Activated CD4-positive, CD25-positive, alpha-beta regulatory T cell (primary cell): ENCODE measurements at places on chromosomes 3 and 15.

- no peak for DNase-seq
Observed at GRCh38 chr3:177904621-177905020, 631.6 kb upstream of the KCNMB2 start.

DNA sequence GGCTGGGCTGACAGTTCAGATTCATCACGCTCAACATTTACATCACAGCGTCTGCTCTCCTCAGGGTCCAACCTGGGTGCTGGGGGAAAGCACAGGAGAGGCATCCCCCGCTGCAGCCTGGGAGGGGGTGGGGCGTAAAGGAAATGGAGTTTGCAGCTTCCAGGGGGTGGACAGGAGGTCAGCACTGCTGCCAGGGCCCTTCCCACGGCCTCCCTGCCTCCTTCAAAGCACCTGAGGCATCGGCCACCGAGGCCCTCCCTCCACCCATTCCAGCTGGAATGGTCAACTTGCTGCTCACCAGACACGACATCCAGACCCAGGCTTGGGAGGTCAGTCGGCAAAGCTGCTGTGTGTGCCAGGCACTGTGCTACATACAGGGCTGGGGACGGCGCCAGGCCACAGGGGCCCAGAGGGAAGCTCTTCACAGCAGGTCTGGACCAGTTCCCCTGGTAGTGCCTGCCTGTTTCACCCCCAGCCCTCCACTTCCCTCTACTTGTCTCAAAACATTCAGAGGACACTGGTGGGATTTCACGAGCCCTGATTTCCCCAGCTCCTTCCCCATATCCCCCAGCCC is 120.7 kb downstream of the ANP32A start:
- DNase-seq = no peak

DNA sequence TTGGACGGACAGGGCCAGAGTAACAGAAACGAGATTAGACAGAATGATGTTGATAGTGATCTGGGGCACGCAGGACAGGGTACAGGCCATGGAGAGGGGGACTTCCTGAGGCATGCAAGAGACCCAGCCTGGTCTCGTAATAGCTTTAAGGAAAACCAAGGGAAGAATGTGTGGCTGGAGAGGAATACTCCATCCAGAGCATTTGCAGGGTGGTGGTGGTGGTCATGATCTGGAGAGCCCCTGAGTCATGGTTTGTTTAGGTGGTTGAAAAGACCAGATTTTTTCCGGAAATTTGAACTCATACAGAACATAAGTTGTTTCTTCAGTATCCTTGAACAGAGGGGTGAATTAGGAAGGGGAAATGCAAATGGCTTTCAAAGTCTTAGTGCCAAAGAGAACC is 138.5 kb downstream of the DUT start:
- DNase-seq = no peak

- no peak for DNase-seq
Observed at GRCh38 chr3:193826159-193826795, 233.3 kb downstream of the OPA1 start.

DNA sequence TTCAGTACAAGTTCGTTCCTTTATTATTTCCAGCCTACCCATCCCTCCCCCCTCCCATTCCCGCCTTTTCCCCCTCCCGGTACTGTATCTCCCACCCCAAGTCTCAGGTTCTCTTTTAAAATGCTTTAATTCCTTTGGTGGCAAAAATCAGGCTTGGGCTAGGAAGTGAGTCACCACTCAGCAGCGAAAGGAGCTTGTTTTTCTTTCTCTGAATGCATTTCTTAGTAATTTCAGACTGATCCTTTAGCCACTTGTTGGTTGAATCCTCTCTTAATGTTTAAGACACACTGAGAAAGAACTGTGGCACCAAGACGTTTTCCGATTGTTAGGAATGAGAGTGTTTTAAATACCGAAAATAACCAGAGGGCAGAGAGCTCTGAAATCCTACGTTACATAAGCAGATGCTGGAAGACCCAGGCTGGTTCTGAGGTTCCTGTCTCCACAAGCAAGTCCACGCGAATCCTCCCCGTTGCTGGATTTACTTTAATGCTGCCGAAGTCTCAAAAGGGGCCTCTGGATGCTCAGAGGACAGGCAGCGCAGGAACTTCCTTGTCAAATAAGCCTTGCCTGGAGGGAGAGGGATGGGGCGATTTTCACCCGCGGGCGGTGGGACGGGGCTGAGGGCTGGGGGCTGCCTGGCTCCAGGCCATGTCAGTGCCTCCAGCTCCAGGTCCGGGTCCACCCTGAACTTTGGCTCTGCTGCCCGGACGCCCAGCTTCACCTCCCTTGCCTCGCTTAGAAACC is 854 bp upstream of the COL8A1 start:
- DNase-seq = no peak

- DNase-seq = no peak
Observed at GRCh38 chr3:183917776-183918175, 33.1 kb upstream of the PARL start.

DNA sequence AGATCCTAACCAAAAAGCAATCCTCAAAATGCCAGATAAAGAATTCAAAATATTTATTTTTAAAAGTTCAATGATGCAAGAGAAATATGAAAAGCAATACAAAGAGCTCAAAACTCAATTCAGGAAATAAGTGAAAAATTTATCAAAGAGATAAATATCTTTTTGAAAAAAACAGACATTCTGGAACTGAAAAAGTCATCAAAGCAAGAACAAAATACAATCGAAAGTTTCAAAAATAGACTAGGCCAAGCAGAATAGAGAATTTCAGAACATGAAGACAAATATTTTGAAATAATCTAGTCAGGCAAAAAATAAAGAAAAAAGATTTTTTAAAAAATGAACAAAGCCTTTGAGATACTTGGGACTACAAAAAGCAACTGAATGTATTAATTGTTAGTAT is 83.4 kb upstream of the STT3B start:
- no peak for DNase-seq

GRCh38 chr3:38601956-38602550 is 47.4 kb downstream of the SCN5A start:
- no peak for DNase-seq

- DNase-seq = no peak
Observed at GRCh38 chr15:89836267-89837133, 21.8 kb upstream of the ANPEP start.

GRCh38 chr15:78107471-78107870 is 15.1 kb downstream of the SH2D7 start:
- DNase-seq = no peak

DNA sequence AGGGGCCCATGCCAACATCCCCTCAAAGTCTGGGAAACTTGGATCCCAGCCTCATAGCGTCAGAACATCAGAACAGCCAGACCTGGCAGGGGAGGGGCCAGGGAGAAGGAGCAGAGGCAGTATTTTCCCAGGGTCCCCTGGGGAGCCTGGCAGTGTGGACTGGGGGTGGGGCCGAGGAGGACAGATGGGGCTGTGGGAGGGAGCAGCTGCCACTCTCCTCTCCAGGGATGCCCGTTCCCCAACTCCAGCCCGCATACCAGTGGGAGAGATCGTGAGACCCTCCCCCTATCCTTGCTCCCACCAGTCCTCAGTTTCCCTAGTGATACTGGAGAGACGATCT is 6.5 kb upstream of the DNAJB8 start:
- DNase-seq = no peak

DNA sequence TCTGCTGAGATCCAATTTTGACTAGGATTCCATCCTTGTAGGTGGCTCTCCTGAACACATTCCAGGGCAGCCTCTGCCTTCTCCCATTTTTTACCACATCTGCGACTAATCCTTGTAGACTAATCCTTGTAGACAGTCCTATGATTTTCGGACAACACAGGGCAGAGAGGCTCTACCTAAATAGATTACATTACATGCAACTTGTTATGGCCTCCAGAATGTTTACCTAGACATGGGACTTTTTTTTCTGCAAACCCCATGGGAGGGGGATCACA is 239.3 kb upstream of the WNT5A start:
- DNase-seq = no peak

DNA sequence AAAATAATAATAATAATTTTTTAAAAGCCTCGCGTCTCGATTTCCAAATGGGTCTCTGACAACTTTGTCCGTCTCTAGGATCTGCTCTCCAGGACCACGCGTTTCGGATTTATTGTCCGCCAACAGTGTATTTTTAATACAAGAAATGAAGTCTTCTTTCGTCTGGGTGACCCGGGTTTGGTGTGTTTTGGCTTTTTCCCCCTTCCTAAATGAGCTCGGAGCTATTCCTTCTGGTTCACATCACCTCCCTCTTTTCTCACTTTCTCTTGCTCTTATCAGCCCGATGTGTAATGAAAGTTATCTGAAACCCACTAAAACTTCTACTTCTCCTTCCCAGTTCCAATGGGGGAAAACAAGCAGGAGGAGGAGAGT is 516.7 kb downstream of the MECOM start:
- DNase-seq = no peak

DNA sequence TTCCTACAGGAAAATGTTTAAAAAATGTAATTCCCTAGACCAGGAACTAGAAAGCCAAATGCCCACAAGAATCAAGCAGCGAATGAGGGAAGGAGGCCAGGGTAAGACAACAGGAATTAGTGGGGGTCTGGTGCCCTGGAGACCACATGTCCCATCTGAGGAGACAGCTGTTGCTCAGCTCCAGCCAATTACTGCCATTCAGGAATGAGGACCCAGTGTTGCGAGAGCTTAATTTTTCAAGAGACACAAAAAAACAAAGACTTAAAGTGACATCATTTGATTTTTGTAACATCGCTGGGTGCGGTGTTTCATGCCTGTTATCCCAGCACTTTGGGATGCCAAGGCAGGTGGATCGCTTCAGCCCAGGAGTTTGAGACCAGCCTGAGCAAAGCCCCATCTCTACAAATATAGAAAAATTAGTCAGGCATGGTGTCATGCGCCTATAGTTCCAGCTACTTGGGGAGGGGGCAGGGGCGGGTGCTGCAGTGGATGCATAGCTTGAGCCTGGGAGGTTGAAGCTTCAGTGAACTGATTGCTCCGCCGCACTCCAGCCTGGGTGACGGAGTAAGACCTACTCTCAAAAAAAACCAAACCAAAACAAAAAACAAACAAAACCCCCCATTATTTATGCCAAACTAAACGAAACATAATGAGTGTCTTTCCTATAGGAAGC is 52.8 kb upstream of the LRIG1 start:
- no peak for DNase-seq

- no peak for DNase-seq
Observed at GRCh38 chr15:58517682-58518525, 86.1 kb downstream of the LIPC start.

DNA sequence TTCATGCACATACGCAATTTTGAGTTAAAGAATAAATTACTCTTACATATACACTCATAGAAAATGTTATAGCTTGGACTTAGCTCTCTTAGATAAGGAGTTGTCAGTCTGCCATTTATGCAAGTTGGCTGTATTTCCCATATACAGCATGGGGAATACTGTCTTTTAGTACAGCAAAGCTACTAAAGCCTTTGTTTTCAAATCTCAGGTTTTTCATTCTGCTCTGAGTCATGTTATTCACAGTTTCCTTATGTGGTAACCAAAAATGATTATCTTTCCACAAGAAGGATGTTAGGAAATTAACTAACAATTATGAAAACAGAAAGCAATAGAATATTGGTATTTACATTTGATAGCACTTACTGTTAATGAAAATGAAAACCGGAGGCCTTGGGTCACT is 4.3 kb upstream of the TIPARP start:
- DNase-seq = no peak

DNA sequence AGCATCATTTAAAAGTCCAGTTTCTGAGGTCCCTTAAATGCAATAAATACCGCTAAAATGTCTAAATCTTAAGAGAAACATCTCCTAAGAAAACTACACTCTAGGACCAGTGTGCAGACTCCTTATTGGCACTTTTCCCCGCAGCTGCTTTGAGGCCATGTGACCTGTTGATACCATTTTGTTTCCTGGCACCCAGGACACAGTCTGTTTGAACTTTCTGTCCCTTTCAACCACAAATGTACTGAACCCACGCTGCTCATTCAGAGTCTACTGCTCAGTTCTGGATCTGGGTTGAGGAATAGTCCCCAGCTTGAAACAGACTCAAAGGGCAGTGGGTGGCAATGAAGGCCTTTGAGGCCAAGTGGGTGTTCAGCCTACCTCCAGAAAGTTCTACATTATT is 17.1 kb downstream of the LDHAL6B start:
- no peak for DNase-seq

DNA sequence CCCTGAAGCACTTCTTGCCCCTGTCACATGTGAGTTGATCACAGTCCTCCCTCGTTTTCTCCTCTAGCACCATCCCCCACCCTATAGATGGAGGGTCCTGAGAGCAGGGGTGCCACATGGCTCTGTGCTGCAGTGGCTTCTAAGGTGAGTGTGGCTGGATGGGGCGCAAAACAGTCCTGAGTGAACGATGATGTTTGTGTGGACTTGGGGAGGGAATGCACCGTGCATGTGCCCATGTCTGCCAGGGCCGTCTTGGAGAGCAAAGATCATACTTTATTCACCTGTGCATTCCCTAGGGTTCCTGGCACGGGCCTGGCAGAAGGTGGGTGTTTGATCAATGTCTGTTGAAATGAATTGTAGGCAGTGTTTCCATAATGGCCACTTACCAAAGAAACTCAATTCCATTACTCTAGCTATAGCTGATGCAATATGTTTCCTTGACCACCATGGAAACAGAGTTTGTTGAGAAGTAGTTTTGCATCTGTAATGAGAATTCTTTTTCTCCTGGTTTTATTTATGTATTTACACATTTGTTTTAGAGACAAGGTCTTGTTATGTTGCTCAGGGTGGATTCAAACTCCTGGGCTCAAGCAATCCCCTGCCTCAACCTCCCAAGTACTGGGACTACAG is 58.0 kb downstream of the ABTB1 start:
- DNase-seq = no peak

- no peak for DNase-seq
Observed at GRCh38 chr3:132694991-132695390, 27.2 kb downstream of the NPHP3 start.

DNA sequence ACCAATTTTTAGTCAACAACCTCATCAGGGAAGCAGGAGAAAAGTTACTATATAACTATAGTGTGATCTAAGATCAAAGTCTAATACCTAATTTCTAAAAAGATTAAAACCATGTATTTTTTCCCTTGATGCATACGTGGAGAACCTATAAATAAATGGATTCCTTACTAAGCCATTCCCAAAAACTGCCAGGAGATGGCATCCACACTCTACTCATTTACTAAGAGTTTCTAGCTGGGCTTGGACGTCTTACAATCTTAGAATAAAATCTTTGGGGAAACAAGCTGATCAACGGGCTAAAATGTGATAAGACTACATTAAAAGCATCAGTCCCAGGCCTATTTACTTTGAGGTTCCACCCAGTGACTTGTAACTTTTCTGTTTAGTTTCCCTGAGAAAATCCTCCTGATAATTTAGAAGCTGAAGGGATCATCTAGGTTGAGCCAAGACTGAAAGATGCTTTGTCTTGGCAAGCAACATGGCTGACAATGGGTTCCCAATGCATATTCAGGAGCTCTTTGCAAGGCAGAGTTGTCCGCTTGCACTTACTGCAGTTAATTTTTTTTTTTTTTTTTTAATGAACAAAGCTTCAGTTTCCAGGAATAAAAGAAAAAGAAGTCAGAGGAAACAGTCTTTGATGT is 85.5 kb upstream of the FGF12 start:
- no peak for DNase-seq

DNA sequence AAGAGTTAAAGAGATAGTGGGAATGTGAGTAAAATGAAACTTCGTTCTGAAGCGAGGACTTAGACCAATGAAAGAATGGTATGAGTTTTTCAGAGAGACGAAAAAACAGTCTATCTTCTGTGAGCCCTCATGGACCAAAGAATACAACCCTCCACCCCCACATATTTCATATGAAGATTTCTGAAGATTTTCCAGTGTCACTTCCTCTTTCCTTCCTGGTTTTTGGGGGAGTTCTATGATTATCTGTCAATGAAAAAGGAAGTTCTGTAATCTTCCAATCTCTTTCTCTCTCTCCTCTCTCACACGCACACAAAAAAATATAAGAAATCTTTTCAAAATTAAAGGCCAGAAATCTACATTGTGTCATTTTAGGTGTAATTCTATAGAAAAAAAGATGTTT is 27.7 kb downstream of the CMSS1 start:
- no peak for DNase-seq
